ENCODE measurements at places on chromosomes 3 and 15.

DNA sequence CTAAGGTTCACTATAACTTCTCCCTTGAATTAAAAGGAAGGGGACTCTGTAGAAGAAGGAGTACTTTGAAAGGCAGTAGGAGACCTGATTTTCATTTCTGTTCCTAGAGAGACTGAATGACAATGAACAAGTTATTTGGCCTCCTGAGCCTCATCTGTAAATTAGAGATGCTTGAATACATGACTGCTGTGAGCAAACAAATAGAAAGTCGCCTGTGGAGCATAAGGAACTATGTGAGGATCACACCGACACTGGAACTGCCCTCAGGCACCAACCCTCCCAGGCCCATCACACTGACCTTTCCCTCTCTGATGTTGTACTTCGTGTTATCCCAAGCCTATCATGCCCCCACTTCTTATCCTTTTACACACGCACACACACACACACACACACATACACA lies 48.6 kb downstream of the IMPG2 start:
- no peak for DNase-seq

GRCh38 chr3:190690246-190690645 lies 172.2 kb downstream of the GMNC start:
- DNase-seq = no peak

DNA sequence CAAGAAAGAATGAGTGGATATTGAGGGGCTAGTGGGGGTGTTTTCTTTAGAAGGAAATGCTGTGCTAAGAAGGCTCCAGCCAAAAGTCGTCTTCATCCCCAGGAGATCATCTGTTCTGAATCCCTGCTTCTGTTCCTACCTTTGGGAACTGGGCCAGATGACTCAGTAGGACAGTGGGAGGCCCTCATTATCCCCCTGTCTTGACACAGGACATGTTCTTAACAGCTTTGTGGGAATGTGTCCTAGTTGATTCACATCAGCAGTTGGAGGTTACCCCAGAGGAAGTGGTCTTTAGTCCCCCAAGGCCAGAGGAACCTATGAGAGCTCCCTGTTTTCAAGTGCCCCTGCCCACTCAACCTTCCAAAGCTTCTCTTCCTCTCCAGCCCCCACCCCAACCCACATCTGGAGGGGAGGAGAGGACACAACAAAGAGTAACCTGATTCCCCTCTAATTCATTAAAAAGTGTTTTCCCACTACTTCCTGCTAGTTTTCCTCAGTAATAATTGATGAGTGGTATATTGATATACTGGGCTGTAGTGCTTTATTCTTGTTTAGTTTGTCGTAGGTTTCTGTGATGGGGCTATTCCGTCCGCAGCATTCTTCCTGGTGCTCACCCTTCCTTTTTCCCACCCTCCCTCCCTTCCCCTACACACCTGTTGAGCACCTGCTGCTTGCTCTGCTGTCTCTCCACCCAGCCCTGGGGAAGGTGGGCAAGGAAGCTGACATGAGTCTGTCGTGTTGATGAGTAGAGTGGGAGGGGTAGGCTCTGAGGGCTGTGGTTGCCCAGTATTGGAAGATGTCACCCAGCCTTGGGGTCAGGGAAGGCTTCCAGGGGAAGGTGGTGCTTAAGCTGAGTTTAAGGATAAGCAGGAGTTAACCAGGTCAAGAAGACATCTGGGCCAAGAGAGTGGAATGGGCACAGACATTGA lies 9.3 kb downstream of the PXYLP1 start:
- no peak for DNase-seq

- no peak for DNase-seq
Observed at GRCh38 chr3:17770682-17771081, 28.3 kb upstream of the TBC1D5 start.

DNA sequence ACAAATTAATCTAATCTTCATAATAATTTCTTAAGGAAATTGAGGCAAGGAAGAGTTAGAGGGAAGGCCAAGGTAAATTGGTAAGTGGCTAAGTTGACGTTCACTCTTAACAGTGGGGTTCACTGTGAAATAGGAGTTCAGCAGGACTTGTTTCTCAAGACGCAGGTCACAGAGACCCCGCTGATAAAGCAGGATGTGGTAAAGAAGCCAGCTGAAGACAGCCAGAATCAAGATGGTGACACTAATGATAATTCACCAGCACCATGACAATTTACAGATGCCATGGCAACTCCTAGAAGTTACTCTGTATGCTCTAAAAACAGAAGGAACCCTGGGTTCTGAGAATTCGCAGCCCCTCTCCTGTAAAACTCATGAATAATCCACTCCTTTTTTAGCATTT lies 100.1 kb upstream of the CTDSPL start:
- no peak for DNase-seq

GRCh38 chr3:42654331-42655201 lies 1.1 kb downstream of the ZBTB47 start:
- DNase-seq = no peak

All from RWPE1 (cell line).